ENCODE measurements at places on chromosomes 13 and 19.

DNA sequence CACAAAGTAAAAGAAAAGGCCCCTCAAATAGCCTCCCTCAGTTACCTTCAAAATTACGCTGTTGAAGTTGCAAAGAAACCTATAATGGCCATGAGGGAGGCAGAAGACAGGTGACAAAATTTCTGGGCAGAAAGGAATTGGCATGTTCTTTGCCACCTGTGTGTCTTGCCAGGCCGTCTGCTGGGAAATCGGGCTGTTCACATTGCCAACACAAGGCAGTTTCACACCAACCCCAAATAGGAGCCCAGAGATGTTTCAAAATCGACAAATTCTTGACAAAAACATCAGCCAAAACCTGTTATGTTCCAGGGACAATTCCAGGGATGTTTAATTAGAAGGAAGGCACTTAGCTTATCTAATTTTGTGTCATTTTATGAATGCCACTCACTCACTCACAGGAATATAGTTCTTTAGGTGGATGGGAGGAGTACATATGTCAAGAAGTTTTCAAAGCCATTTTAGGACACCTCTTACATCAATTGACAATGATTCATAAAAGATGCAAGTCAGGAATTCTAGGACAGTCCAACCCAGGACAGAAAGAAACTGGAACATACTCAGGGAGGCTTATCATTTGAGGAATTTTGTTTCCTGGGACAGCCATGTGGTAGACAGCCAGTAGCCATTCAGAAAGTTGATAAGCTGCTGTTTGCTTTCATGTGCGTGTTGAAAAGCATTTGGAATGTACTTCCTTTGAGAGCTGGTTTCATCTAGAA, 164.5 kb downstream of the RGCC start:
- no peak for DNase-seq

GRCh38 chr19:31602548-31602947, 253.3 kb upstream of the TSHZ3 start:
- DNase-seq: no peak

- DNase-seq: no peak
Observed at GRCh38 chr19:58033741-58034476, at the start of gene ZSCAN1. Gene ZSCAN1, plus strand, starts transcription at chr19:58034025. Its CDS starts 3,812 bp downstream, at chr19:58037837.

GRCh38 chr13:94928127-94928775, 215.9 kb upstream of the SOX21 start:
- no peak for DNase-seq

DNA sequence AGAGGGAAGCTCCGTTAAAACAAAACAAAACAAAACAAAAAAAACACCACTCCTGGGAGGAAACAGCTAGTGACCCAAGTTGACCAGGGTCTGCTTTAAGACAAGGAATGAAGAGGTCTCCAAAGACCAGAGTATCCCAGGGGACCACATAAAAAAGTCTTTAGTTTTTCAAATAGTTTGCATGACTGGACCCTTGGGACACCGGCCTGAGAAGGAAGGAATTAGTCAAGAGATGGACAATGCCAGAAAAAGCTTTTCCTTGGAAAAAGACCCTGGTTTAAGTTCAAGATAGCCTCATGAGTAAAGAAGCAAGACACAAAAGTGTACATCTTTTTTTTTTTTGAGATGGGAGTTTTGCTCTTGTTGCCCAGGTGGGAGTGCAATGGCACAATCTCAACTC, 12.5 kb upstream of the PNMA8B start:
- no peak for DNase-seq

DNA sequence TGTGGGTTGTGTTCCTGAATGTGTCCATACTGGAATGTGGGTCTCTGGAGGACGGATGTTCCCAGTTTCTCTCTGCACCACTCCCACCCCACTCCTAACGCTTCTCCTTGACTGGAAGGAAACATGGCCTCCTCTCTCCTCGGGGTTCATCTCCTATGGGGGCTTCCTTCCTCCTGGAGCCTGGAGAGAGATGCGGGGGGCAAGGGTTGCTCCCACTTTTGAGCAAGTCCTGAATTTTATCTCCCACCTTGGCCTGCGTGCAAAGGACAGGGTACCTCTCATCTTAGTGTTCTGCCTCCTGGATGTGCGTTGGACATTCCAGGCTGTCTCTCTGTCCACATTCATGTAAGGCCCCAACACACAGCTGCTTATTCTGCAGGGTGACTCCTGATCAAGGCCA, 52.5 kb upstream of the UQCRFS1 start:
- DNase-seq: no peak

DNA sequence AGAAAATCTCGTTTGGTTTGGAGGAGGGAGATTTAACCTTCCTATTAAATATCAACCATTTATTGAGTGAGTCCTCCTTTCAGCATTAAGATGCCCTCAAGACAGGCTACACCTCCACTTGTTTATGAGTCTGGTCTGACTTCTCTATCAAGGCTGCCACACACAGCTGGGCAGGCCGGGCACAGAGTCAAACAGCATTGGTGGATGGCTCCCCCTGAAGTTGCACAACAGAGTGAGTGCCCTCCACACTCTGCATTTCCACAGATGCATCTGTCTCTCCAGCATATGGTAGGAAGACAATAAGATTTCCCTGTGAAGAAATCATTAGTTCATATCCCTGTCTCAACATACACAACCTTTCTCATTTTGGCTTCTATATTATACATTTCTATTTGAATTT, 31.4 kb downstream of the PHF11 start:
- no peak for DNase-seq

DNA sequence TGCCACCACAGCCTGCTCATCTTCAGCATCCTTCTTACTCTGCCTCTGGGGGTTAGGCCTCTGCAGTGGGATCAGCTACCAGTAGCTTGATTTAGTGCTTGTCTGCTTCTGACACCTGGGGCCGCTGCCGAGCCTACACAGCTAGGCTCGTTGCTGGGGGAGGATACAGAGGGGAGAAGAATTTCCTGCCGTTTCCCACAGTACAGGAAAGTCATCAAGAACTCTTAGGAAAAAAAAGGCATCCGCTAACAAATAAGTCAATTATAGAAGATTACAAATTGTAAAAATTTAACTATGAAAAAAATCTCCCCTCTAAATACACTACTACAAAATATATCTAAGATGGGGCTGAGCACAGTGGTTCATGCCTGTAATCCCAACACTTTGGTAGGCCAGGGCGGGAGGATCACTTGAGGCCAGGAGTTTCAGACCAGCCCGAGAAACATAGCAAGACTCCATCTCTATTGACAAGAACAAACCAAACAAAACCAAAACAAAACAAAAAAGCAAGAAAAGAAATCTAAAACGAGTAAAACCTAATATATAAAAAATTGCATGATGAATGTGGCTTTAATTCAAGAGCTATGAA, 26.7 kb downstream of the LATS2 start:
- no peak for DNase-seq

- no peak for DNase-seq
Observed at GRCh38 chr13:74707291-74707690, 573.1 kb upstream of the KLF12 start.

GRCh38 chr13:99270518-99270917, 12.3 kb upstream of the GPR18 start:
- no peak for DNase-seq

- DNase-seq: no peak
Observed at GRCh38 chr19:18364826-18365528, 21.0 kb upstream of the GDF15 start.

- DNase-seq: no peak
Observed at GRCh38 chr13:70568571-70568970, 460.3 kb upstream of the KLHL1 start.

- DNase-seq: no peak
Observed at GRCh38 chr19:47107953-47108746, 5.4 kb downstream of the ZC3H4 start.
